ENCODE measurements at places on chromosomes 7 and 10.

GRCh38 chr10:95561864-95562177 lies 650 bp upstream of the SORBS1 start:
- ATAC-seq = no peak

DNA sequence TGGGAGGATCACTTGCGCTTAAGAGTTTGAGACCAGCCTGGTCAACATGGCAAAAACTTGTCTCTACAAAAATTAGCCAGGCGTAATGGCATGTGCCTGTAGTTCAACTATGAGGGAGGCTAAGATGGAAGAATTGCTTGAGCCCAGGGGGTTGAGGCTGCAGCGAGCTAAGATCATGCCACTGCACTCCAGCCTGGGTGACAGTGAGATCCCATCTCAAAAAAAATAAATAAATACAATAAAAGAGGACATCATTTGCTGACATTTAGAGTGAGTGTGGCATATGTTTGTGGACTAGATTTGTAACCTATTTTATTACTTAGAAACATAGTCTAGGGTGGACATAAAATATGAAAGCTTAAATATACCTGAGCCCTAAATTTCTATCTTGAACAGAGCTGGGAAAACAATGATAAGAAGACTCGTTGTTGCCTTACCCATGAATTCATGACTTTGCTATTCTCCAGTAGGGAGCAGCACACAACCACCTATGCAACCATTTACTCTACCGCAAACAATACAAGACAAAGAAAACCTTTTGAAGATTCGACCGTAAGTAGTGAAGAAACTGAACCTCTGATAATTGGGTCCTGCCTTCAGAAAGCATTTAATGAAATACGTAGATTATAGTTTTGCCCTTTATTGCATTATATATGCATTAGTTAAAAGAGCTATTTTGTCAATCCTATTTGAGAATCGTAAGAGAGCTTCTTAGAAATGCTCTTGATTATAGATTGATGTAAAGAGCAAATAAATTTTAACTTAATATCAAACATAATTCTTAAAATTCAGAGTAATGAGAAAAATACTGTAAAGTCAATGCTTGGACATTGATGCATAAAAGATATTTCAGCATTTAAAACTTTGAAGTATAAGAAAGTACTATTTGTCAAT lies 83.5 kb downstream of the GNAT3 start:
- ATAC-seq = no peak

DNA sequence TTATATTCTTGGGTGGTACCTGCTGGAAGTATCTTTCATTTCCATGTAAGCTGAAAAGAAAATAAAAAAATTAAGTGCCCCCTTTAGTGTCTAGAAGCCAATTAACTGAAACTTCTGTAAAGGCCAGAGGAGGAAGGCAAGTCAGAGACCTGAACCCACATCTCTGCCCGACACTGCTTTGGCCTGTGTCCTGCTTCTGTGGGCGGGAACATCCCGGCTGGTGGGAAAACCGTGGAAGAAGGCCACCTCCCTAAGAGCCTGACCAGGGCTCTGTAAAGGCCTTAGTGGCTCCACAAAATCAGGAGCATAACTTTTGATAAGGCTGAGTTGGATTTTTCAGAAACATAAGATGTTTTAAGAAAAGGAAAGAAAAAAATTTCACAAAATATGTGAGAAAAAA lies 9.4 kb downstream of the CPXM2 start:
- ATAC-seq = no peak

DNA sequence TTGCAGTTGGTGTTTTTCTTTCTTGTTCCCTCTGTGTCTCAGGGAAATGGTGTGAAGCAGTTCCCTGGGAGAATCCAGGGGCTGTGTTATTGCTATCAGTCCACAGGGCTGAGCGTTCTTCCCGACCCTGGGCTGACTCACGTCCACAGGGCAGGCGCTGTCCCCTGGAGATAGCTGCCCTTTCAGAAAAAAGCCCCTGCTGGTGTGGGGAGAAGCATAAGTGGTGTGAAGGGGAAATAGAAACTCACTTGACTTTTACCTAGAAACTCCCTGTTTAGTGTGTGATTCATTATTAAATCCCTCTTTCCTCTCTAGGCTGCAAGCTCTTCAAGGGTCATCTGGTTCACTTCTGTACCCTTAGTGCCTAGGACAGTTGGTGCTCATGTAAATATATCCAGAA lies 63.3 kb upstream of the SMNDC1 start:
- no peak for ATAC-seq

DNA sequence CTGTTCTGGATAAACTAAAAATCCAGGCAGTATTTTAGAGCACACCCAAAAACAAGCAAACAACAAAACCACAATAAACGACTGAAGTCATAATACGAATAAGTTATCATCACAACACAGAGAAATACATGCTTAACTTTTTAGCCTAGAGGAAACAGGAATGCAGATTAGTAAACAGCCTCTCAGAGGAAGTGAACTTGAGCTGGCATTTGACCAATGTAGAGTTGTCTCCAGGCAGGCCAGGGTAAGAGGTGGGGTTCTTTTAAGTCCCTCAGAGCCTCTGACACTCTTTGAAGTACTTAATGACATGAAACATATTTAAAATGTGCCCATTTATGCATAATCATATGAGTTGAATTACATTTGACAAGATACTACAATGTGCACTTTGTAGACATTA lies 43.3 kb upstream of the PLXDC2 start:
- no peak for ATAC-seq

- ATAC-seq = no peak
Observed at GRCh38 chr7:38746438-38746837, 115.3 kb upstream of the AMPH start.

DNA sequence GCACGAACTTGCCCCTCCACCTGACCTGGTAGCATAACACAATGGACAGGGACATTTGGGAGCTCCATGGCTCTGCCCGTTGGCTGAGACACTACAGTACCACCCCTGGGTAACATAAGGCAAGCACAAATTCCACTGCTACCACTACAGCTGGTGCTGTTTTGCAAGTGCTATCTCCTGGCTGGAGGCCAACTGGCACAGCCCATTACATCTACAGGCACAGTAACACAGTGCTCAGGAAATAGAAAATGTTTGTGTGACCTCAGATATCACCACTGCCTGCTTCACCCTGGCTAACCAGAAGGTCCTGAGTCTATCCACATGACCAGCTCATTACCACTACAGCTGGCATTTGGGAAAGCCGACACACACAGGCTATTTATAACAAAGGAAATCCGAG lies 631.1 kb upstream of the MBL2 start:
- no peak for ATAC-seq

- no peak for ATAC-seq
Observed at GRCh38 chr10:52664629-52665028, 108.0 kb downstream of the MBL2 start.
